ENCODE measurements at places on chromosomes 16 and 17. TPM values are rescaled to one million over a fixed set of nuclear protein-coding genes. Genes with fewer than 3 reads are reported as not detected.

LRRC37B gene
- total RNA-seq, result 7.4 TPM

- no peaks in the 10 kb centered on the region for H3K27me3 ChIP-seq
- peaks cover 59% of the 10 kb centered on the region for H3K4me1 ChIP-seq
- H3K36me3 ChIP-seq, result peaks cover 86% of the 10 kb centered on the region
- no peak overlapping the region for H3K4me3 ChIP-seq
- H3K27ac ChIP-seq, result no peak overlapping the region
These were observed 41.0 kb downstream of the PTRH2 start for GRCh38 chr17:59666235-59666634.

DNA sequence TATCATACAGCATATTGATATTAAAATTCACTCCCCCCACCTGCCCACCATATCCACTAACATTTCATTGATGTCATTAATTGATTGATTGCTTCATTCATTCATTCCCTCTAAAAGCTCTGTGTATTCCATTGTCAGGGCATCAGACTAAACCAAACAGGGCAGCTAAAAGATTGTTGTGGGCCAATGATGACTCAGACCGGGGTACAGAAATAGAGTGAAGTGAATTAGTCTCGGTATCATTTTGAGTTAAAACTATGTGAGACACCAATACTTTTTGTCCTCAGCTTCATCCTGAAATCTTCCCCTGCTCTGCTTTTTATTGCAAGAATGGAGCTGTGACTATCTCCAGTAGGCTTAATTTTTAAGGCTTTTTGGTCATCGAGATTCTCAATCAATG lies 868.3 kb downstream of the CDH11 start:
- no peak overlapping the region for H3K4me3 ChIP-seq
- DNase-seq, result no peak
- H3K27me3 ChIP-seq, result no peaks in the 10 kb centered on the region
- H3K27ac ChIP-seq, result no peak overlapping the region

DNA sequence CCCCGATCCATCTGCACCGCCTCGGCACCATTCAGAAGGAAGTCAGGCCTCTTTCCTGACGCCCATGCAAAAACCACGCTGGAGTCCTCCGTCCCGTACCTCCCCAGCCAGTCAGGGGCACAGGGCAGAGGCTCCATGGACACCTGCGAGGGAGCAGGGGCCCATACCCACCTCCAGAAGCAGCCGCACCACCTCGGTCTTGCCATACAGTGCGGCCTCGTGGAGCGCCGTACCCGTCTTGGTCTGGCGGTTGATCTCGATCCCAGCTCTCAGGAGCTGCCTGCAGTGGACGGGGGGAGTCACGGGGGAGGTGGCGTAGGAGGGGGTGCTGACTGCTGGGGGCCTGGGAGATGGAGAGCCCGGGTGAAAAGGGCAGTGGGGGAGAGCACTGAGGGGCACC lies 9.2 kb downstream of the CASKIN2 start:
- H3K27me3 ChIP-seq, result no peaks in the 10 kb centered on the region
- no peaks in the 10 kb centered on the region for H3K4me1 ChIP-seq
- H3K4me3 ChIP-seq, result no peak overlapping the region
- H3K36me3 ChIP-seq, result peaks cover 18% of the 10 kb centered on the region
- H3K27ac ChIP-seq, result no peak overlapping the region

GRCh38 chr17:81867170-81867990 lies 3.8 kb downstream of the ARHGDIA start:
- peaks cover 16% of the 10 kb centered on the region for H3K36me3 ChIP-seq
- peaks cover 68% of the 10 kb centered on the region for H3K4me1 ChIP-seq
- no peak overlapping the region for H3K4me3 ChIP-seq
- peak; percentile 56 for DNase-seq
- peak overlapping the region; percentile 95 for H3K27ac ChIP-seq
- H3K27me3 ChIP-seq, result no peaks in the 10 kb centered on the region

GRCh38 chr17:82931699-82932517 lies 92.1 kb upstream of the ZNF750 start:
- peak overlapping the region; percentile 66 for H3K27ac ChIP-seq
- peaks cover 6% of the 10 kb centered on the region for H3K36me3 ChIP-seq
- no peaks in the 10 kb centered on the region for H3K27me3 ChIP-seq
- no peak overlapping the region for H3K4me3 ChIP-seq

DNA sequence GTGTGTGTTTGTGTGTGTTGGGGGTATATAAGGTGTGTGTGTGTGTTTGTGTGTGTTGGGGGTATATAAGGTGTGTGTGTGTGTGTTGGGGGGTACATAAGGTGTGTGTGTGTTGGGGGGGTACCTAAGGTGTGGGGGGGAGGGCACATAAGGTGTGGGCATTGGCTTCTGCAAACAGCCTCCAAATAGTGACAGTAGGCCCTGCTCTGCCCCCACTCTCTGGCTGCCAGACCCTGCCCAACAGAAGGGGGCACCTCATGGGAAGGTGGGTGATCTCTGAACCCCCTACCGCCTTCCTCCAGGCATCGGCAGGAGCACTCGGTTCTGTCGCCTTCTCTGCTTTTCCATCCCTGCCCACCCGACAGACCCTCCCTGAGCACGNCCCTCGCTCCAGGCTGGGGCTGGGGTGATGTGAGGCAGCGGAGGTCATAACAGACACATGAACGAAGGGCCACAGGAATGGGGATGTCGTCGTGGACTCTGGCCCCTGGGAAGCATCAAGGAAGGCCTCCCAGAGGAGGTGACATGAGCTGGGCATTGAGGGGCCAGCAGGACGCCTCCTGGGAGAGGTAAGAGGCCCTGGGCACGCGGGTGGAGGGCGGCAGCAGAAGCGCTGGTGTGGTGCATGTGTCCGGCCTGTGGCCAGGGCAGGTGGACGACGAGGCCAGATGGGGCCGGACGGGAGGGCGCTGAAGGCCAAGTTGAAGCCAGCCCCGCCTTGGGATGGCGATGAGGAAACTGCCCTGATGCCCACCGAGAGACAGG lies 136.6 kb upstream of the RPH3AL start:
- H3K4me1 ChIP-seq, result 0 out of 2 replicates have a peak, but pooled peaks cover 6% of the 10 kb centered on the region
- no peaks in the 10 kb centered on the region for H3K36me3 ChIP-seq
- H3K27ac ChIP-seq, result no peak overlapping the region
- DNase-seq, result no peak
- H3K27me3 ChIP-seq, result peaks cover 14% of the 10 kb centered on the region

- no peak for DNase-seq
- peaks cover 12% of the 10 kb centered on the region for H3K36me3 ChIP-seq
- no peaks in the 10 kb centered on the region for H3K27me3 ChIP-seq
- H3K4me3 ChIP-seq, result no peak overlapping the region
- H3K4me1 ChIP-seq, result peaks cover 12% of the 10 kb centered on the region
These were observed 210.8 kb downstream of the KATNIP start for GRCh38 chr16:27760789-27761176.

DNA sequence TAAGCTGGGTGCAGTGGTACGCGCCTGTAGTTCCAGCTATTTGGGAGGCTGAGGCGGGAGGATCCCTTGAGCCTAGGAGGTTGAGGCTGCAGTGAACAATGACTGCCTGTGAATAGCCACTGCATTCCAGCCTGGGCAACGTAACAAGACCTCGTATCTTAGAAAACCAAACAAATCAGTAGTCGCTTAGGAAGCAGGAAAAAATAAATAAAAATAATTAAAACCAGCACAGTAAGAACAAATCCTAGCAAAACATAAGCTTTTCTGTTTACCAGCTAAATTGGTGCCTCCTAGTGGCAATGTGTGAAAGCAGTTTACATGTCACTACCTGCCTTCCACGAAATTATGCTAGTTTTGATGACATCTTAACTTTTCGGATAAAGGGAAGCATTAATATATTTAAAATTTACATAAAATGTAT lies 1.3 kb downstream of the ARMC5 start:
- H3K36me3 ChIP-seq, result no peaks in the 10 kb centered on the region
- H3K27ac ChIP-seq, result no peak overlapping the region
- peak; percentile 51 for DNase-seq
- H3K27me3 ChIP-seq, result no peaks in the 10 kb centered on the region

SLC12A3 gene
- not detected for total RNA-seq

DNA sequence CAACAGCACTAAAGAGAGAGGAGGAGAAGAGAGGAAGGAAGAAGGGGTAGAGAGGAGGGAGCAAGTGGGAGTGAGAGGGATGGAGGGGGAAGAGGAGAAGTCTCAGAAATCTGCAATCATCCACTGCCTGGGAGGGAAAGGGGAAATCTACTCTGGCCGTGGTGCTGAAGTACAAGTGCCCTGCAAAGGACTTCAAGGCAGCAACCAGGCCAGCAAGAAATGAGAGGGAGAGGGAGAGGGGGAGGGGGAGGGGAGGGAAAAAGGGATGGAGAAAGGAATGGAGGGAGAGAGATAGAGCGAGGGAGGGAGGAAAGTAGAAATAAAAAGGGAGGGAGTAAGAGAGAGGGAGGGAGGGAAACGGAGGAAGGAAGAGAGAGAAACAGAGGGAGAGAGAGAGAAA lies 130.8 kb upstream of the EEF2KMT start:
- no peaks in the 10 kb centered on the region for H3K36me3 ChIP-seq
- DNase-seq, result no peak
- H3K4me3 ChIP-seq, result no peak overlapping the region
- no peak overlapping the region for H3K27ac ChIP-seq

- no peak overlapping the region for H3K4me3 ChIP-seq
- peaks cover 42% of the 10 kb centered on the region for H3K4me1 ChIP-seq
- DNase-seq, result peak; percentile 45
These were observed 17.0 kb downstream of the CEP295NL start for GRCh38 chr17:78885956-78886355.

DNA sequence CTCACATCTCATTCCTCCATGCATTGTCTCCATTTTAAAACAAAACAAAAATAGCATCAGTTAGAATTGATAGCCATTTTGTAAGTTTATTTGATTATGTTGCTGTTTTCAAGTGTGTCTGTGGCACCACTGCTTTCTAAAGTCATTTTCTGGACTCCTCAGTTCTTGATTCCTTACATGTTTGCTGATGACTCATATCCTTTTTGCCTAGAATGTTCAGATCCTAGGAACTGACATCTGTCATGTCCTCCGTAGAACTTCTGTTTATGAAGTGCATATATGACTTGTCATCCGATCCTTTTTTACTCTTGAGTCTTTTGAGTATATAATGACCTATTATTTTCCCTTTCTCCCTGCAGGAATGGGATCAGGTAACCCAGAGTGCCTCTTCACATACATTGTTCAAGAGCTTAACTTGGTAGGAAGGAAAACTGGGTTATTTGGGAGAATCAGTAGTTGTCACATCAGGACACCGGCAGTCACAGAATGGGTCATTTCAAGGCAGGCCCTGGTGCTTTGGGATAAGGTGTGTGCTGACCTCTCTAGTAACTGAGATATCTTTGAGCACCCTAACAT lies 69.2 kb downstream of the MAP2K4 start:
- DNase-seq, result peak; percentile 94
- H3K27me3 ChIP-seq, result no peaks in the 10 kb centered on the region
- peaks cover 15% of the 10 kb centered on the region for H3K36me3 ChIP-seq
- H3K27ac ChIP-seq, result peak overlapping the region; percentile 57
- peak overlapping the region; percentile 27 for H3K4me3 ChIP-seq
- H3K4me1 ChIP-seq, result peaks cover 20% of the 10 kb centered on the region

- peaks cover 43% of the 10 kb centered on the region for H3K36me3 ChIP-seq
- H3K4me1 ChIP-seq, result no peaks in the 10 kb centered on the region
- no peak overlapping the region for H3K27ac ChIP-seq
These were observed 6.6 kb downstream of the POLR2C start for GRCh38 chr16:57469046-57469445.

PYDC1 gene
- not detected for total RNA-seq

GRCh38 chr17:4636474-4637100 lies 4.9 kb downstream of the ALOX15 start:
- peaks cover 5% of the 10 kb centered on the region for H3K4me1 ChIP-seq
- H3K36me3 ChIP-seq, result no peaks in the 10 kb centered on the region
- H3K27ac ChIP-seq, result no peak overlapping the region
- H3K4me3 ChIP-seq, result no peak overlapping the region
- peaks cover 8% of the 10 kb centered on the region for H3K27me3 ChIP-seq
- no peak for DNase-seq

PSME3IP1 gene
- total RNA-seq, result 56.4 TPM

- H3K36me3 ChIP-seq, result peaks cover 6% of the 10 kb centered on the region
- DNase-seq, result no peak
- no peak overlapping the region for H3K27ac ChIP-seq
- no peak overlapping the region for H3K4me3 ChIP-seq
These were observed 12.0 kb upstream of the PNPO start for GRCh38 chr17:47929218-47930000.

DNA sequence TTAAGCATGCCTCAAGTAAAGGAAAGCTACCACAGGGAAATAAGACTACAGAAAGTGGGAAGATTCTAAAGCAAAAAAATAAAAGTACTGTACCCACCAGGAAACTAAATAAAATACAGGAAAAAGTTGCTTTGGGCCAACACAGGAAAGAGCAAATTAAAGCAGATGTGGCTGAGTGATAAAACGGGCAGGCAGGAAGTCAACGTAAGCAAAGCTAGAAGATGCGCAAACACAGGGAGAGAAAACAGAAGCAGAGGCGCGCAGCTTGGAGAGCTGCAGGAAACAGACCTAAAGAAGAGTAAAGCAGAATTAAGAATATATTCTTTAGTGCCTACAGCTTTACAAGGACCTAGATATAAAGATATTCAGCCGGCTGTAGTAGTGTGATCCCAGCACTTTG lies 21.7 kb downstream of the USP36 start:
- H3K4me3 ChIP-seq, result no peak overlapping the region
- no peaks in the 10 kb centered on the region for H3K27me3 ChIP-seq
- no peak overlapping the region for H3K27ac ChIP-seq
- peaks cover 89% of the 10 kb centered on the region for H3K36me3 ChIP-seq
- DNase-seq, result no peak

- no peaks in the 10 kb centered on the region for H3K36me3 ChIP-seq
- no peaks in the 10 kb centered on the region for H3K27me3 ChIP-seq
- no peak for DNase-seq
- H3K4me3 ChIP-seq, result no peak overlapping the region
- H3K4me1 ChIP-seq, result no peaks in the 10 kb centered on the region
These were observed 13.1 kb upstream of the C16orf87 start for GRCh38 chr16:46843898-46844642.

GRCh38 chr16:30623536-30624283 lies 13.5 kb upstream of the ZNF689 start:
- no peaks in the 10 kb centered on the region for H3K27me3 ChIP-seq
- DNase-seq, result no peak
- peaks cover 17% of the 10 kb centered on the region for H3K4me1 ChIP-seq
- no peak overlapping the region for H3K4me3 ChIP-seq
- no peak overlapping the region for H3K27ac ChIP-seq
- H3K36me3 ChIP-seq, result no peaks in the 10 kb centered on the region

DNA sequence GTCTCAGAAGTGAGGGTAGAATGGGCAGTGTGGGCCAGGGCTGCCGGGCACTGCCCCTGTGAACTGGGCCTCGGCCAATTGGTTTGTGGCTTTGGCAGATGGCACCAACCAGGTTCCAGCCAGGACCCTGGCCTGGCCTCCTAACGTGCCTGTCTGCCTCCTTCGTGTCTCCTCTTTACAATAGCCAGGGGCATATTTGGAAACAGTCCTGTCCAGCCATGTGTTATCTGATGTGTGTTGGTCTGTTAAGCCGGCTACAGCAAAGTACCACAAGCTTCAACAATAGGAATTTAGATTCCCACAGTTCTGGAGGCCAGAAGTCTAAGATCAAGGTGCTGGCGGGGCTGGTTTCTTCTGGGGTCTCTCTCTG lies 14.6 kb downstream of the CRISPLD2 start:
- H3K27ac ChIP-seq, result no peak overlapping the region
- no peaks in the 10 kb centered on the region for H3K36me3 ChIP-seq
- H3K4me1 ChIP-seq, result peaks cover 13% of the 10 kb centered on the region
- H3K27me3 ChIP-seq, result no peaks in the 10 kb centered on the region
- no peak overlapping the region for H3K4me3 ChIP-seq

AOC3 gene
- 0.26 TPM for total RNA-seq

All from PC-3 (cell line).